ENCODE measurements at places on chromosomes 7 and 10.

- no peak for DNase-seq
These were observed 179.8 kb upstream of the CSTF2T start for GRCh38 chr10:51879238-51879637.

GRCh38 chr7:135209225-135209834 is 2.0 kb downstream of the WDR91 start:
- DNase-seq: no peak

- DNase-seq: no peak
These were observed 472.6 kb downstream of the PLXNA4 start for GRCh38 chr7:132103718-132104117.

GRCh38 chr7:74412056-74412455 is 41.6 kb upstream of the GTF2IRD1 start:
- no peak for DNase-seq

DNA sequence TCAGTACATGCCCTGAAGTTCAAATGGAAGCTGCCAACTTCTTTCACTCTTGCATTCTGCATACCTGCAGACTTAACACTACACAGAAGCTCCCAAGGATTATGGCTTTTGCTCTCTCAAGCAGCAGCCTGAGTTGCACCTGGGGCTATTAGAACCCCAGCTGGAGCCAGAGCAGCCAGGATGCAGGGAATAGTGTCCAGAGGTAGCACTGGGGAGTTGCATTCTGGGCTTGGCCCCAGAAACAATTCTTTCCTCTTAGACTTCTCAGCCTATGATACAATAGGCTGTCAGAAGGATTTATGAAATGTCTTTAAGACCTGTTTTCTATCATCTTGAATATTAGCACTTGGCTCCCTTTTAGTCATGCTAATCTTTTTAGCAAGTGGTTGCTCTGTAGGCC is 886.7 kb upstream of the GHITM start:
- DNase-seq: no peak

DNA sequence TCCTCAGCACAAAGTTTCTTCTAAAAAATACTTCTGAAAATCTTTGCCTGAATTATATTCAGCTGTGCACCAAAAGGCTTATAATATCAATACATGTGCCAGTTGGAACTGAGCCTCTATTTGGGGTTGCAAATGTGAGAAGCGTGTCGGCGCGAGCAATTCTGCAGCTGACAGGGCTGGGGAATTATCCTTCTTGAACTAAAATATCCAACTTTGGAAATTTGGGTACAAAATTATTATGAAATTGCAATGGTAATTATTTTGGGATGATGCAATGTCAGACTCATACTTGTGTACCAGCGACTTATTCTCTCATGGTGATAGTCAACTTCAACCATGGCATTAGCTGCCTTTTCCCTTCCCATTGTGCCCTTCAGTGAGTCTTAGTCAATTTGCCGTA is 507.0 kb upstream of the KLF6 start:
- peak; percentile 93 for DNase-seq

DNA sequence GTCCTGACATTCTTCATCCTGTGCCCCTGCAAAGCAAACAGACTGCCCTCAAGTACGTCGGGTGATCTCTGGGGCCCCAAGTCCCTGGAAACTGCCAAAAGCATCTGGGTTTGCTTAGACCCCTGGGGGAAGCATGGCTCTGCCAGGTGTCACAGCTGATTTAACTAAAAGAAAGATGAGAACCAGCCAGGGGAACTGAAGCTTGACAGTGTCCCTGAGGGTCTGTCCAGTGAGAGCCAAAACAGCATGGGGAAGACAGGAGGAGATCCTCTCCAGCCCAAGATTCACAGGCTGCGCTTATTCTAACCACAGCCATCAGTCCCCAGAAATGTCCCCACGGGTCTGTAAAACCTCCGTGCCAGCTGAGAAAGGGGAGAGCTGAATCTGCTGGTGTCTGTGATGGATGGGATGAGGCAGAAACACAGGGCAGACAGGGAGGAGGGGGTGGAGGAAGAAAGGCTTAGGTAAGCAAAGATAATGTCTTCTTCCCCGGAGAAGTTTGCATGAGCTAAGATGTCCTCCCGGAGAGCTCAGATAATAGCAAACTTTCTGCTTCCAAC is 21.3 kb downstream of the CCDC3 start:
- no peak for DNase-seq

DNA sequence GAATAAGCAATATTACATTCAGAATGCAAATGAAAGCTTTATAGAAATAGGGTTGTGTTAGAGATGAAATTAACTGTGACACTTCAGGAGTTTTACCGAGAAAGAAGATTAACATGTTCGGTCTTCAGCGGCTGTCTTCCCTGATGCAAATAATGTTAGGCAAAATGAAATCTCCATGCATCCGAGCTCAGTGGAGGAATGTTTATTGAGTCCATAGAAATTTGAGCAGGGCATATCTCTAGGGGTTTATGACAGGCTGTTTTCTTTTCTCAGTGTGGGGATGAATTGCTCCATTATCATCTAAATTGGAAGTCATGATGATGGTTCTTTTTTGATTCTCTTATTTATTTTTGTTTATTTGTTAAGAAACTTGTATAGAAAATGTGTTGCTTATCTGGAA is 31.7 kb downstream of the DYNC1I1 start:
- peak; percentile 24 for DNase-seq

DNA sequence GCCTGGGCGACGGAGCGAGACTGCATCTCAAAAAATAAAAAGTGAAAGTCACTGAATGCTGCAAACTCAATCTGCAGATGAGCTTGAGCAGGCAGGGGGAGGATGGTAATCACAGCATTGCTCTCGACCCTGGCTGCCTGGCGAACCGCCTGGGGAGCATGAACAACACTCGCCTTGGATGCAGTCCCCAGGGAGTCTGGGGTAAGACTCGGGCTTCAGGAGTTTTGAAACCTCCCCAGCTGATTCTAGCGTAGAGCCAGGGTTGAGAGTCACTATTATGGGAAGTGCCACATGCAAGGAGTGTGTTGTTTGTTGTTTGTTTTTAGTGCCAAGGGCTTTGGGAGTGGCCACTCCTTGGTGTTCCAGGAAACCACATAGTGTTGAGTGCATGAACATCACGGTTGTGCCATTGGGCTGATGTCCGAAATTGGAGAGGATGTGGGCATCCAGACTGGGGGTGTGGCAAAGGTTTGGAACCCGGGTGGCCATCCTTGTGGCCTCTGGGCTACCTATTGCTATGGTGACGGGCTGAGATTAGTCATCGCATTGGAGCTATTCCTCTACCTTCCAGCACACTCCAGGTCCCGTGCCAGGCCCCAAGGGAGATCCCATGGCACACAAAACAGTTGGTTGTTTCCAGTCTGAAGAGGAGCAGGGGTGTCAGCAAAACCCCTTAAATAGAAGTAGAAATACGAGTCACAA is 92.6 kb downstream of the RGS10 start:
- DNase-seq: peak; percentile 13

- no peak for DNase-seq
These were observed 18.8 kb upstream of the GARS1 start for GRCh38 chr7:30575910-30576309.

DNA sequence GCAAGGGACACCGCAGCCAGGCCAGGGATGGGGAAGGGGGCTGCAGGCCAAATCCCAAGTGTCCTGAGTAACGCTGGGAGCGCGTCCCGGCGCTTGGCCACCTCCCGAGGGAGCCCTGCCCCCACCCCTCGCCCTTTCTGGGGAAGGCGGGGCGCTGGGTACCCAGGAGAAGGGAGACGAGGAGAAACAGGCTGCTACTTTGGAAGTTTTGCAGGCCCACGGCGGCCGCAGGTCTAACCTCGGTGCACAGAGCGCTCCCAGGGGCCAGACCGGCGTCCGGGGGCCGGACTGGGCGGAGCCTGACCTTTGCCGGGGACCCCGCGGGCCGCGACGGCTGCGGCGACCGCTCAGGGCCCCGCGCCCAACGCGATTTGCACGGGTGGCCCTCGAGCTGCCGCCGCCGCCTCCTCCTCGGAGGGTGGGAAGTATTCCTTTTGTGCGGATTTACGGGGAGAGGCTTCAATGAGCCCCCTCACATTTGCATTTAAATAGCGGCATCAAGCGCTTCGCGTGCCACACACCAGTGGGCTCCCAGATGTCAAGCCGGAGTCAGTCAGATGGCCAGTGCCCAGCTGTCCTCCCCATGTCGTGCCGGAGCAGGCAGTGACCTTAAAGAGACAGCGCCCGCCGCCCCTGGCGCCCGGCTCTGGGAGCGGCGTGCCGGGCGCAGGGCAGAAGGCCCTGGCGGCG is 3.0 kb upstream of the EBF3 start:
- DNase-seq: no peak

- DNase-seq: no peak
These were observed 255.8 kb downstream of the ABCA13 start for GRCh38 chr7:48426966-48427555.

- DNase-seq: no peak
These were observed 231.3 kb upstream of the MKLN1 start for GRCh38 chr7:131096267-131096927.

DNA sequence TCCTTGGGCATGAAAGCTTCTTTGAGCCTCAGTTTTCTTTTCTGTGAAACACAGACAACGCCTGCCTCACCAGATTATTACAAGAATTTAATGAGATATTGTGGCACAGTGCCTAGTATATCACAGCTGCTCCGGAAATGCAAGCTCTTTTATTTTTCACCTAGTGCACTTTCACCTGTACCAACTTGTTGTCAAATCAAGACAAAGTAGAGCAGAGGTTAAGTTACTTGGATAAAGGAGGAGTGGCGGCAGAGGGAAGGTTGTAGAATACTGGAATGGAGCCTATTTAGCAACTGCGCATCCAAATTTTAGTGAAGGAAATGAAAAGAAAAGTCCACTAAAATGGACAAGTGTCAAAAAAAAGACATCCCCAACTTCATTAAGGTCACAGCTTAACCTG is 54.9 kb upstream of the RHOBTB1 start:
- DNase-seq: no peak

GRCh38 chr7:73679709-73680108 is 3.5 kb downstream of the DNAJC30 start:
- DNase-seq: no peak

- no peak for DNase-seq
These were observed 90.2 kb upstream of the ABI1 start for GRCh38 chr10:26950934-26951333.

DNA sequence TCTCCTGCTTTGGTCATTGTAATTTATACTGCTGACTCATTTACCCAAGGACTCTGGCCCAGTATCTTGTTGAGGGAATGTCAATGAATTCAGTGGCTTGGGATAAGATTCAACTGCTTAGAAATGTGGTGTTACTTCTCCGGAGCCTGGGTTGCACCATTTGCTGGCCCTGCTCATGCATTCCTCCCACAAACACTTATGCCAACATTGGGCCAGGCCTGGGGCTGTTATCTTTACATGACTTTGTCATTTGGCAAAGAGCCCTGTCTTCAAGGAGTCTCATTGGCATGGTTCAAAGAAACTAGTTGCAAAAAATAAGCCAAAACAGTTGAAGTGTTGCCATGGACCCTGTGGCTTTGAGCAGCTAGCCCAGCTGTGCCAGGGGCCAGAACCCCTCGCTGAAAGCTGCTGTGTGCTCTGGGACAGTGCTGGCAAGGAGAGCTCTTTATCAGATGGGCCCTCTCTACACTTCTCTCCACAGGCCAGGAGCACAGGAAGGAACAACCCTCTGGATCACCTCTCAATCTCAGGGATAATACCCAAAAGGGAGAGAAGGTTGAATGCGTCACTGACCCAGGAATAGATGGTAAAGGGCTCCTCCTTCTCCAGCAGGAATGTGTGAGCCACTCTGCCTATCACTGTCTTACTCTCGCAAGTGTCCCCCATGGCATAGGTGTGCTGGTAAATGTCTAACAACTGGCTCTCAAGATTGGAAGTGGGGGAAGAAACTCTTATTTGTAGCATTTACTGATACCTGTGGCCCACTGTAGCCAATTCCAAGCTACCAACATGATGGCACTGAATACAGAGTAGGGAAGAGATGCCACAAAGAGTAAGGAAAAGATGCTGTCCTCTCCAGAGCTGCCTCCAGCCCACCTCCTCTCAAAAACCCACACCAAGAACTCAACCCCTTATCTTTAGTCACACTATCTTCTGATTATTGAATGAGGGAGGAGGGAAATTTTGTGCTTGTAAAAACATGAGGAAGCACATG is 23.5 kb upstream of the PDE1C start:
- peak; percentile 79 for DNase-seq

DNA sequence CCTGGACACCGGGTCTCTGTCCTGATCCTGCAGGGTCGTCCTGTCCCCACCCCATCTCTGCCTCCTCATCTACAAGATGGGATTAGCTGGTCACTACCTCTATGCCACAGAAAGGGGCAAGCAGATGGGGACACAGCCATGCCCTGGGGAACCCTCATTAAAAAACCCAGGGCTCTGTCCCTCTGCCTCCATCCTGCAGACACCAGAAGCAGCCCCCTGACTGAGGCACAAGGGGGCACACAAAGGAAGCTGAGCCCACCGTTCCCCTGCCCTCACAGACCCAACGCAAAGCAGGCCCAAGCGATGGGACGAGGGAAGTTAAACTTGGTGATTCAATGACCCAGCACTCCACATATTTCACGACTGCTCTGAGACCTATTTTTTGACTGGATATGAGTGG is 142.4 kb downstream of the TCERG1L start:
- DNase-seq: no peak

- DNase-seq: peak; percentile 94
These were observed 2.4 kb downstream of the CDK6 start for GRCh38 chr7:92833766-92834506.

DNA sequence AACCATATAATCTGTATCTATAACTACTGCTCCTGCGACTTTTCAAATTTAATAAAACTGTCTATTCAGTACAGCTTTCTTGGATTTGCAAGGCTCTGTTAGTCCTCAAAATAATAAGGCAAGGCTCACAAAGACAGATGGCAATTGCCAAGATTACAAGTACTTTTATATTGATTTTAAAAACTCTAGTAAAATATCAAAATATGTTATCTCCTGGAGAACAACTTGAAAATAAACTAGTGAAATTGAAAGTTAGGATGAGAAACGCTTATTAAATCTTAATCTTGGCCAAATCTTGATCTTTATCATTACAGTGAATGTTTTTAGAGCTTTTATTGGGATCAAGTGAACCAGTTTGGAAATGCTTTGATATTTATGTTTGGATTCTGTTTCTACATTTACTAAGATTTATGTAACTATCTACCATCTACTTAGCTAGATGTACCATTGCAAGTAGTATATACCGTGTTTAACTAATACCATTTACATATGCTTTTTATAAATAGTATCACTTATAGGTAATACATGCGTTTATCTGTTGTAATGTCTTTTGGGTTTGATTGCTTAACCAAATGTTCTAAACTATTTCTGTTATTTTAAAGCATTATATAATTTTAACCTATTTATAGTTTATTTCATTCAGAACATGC is 70.0 kb downstream of the CABCOCO1 start:
- no peak for DNase-seq

- DNase-seq: no peak
These were observed 75.9 kb upstream of the PCBD1 start for GRCh38 chr10:70964245-70964644.

DNA sequence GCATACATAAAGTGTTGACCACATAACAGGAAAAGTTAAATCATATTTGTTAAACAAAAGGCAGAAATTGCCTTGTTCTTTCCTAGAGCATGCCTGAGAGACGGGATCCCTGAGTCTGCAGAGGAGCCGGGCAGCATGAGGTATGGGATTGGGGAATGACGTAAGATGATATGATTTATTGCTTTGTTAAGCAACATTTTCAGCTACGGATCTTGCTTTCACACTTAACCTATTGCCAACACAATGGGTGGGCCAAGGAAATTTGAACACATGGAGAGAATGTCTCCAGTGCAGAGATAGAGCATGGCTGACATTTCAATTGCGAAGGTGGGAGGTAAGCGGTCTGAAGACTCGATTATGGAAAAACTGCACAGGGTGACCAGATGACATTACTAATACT is 76.7 kb downstream of the EMX2 start:
- DNase-seq: no peak

All from lung (tissue), 17 donors.